ENCODE measurements at places on chromosomes 5 and 9. TPM values are rescaled to one million over a fixed set of nuclear protein-coding genes. Genes with fewer than 3 reads are reported as not detected.

The ARL14EPL gene
- not detected for polyA plus RNA-seq

The SHOC1 gene
- 0.79 TPM for polyA plus RNA-seq

GRCh38 chr5:169979871-169980270, 424 bp downstream of the INSYN2B start:
- DNase-seq = no peak

GRCh38 chr9:1273859-1274258, 223.7 kb downstream of the DMRT2 start:
- DNase-seq = no peak

The GRK6 gene
- 31.2 TPM for polyA plus RNA-seq

DNA sequence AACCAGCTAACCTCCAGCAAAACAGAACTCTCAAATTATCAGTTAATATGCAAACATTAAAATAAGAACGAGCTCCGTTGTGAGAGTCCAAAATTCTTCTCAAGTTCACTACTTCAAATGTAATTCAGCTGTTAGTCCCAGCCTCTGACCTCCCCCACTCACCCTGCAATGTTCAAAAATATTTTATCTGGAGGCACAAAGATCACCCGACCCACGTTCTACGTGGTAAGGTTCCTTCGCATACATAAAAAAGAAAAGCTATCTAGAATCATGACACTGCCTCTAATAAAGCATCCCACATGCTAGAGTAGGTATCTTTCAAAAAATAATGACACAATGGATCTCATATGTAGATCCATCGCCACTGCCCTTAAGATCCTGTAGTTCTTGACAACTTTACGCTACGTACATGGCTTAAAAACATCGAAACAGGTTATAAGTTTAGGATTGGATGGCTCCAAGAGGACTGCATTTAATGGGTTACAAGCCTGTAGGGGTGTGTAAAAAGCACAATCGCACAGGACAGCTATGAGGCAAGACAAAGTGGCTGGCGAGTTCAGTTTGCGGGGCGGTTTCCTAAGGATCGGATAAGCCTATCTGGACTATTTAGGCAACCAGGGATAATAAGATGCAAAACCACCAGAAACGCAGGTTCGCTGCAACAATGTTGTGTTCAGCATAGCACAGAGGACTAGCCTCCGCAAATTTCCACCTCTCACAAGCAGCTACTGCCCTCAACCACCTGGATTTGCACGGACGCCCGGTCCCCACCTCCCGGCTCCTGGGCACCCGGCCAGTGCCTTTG, 969 bp downstream of the CLK4 start:
- DNase-seq = no peak

DNA sequence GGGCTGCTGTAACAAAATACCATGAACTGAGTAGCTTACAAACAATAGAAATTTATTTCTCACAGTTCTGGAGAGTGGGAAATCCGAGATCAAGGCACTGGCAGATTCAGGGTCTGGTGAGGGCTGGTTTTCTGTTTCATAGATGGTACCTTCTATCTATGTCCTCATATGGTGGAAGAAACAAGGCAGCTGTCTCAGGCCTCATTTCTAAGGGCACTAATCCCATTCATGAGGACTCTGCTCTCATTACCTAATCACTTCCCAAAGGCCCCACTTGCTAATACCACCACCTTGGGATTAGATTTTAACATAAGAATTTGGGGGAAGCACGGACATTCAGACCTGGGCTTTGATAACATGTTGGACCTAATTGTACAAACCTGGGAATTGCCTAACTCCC, 13.5 kb downstream of the RFESD start:
- no peak for DNase-seq

Data from renal cortex interstitium (tissue), 15 donors.